ENCODE measurements at places on chromosomes 7 and 10.

DNA sequence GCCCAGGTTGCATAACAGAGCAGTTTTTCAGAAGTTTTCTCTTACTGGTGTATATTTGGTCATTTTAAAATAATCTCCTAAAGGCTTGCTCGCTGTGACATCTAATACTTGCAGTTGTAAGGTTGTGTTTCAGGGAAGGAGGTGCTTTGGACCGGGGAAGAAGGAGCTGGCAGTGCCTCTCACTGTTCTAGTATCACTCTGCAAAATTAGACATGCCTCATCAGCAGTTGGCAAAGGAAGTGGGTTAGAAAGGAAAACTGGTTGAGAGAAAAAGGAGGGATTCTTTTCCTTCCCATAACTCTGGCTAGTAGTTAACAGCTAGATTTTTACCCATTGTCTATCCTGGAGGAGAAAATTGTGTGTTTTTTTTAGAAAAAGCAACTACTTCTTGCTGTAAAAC lies 34.8 kb downstream of the CUL1 start:
- no peak for DNase-seq

DNA sequence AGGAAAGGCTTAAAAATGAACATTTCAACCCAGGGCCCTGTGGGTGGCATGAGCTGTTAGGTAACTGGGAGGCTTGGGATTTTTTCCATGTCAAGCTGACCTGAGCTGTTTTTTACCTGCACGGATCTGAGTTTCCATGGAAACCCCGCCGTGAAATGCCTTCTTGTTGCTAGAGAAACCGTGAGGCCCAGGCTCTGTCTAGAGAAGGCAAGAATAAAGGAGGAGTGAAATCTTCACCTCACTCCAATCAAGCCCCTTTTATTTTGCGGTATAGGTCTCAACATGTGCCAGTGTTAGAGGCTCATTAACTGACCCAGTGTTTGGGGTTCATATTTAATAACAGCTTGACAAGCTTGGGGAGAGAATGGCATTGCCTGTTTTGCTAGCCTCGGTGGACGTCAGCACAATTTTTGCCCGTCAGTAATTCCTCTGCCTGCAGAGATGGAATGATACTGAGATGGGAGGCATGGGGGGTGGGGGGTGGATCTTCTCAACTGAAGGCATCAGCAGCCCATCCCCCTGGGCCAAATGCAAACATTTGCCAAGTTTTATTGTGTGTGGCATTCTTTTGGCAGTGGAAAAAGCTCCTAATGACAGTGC lies 48.9 kb upstream of the PDCD4 start:
- DNase-seq, result no peak

GRCh38 chr10:72173619-72174296 lies 42.1 kb upstream of the ANAPC16 start:
- DNase-seq, result no peak

DNA sequence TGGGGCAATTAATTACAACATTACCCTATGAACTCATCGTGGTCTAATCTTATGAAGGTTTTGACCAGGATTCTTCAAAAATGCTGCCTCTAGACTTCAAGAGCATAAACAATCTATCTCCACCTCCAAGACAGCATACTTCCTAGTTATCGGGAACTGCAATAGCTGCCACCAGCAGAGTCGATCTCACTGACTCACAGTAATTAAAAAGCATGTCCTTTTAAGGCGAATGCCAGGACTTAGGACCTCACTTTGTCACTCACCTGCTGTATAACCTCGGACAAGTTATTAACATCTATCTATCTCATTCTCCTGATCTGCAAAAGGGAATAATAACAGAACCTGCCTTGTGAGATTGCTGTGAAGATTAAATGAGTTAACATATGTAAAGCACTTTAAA lies 666.0 kb upstream of the COBL start:
- no peak for DNase-seq

All from activated T-helper 1 cell treated with anti-CD3 and anti-CD28 coated beads, Interleukin-12 subunit alpha, Interleukin-12 subunit beta, Interleukin-2, Interleukin-4 antibody, amounts not matched to agents 30 ng/mL and 10 ng/mL and 1 ng/mL, durations not matched to agents 14 hours and 24 hours and 36 hours (primary cell).